ENCODE measurements at places on chromosomes 3 and 15.
A peak's percentile ranks its signal among the peaks of the same experiment; 100 is the strongest.

DNA sequence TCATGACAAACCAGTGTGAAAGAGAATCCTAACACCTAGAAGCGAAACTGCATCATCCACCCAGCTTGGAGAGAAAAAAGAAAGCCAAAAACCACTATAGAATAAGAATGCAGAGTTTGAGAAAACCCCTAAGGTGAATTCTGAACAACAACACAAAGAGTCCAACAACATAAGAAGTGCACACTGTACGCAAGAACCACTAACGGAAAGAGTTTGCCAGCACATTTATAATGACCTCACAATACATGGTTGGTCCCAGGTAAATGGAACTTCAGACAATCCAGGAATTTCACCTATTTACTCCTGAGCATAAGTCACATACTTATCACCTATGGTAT, 128.3 kb upstream of the BHLHE40 start:
- DNase-seq, result no peak

GRCh38 chr3:16362770-16363169, 97.8 kb downstream of the OXNAD1 start:
- DNase-seq, result no peak

GRCh38 chr3:179503640-179504039, 52.4 kb upstream of the GNB4 start:
- DNase-seq, result no peak

DNA sequence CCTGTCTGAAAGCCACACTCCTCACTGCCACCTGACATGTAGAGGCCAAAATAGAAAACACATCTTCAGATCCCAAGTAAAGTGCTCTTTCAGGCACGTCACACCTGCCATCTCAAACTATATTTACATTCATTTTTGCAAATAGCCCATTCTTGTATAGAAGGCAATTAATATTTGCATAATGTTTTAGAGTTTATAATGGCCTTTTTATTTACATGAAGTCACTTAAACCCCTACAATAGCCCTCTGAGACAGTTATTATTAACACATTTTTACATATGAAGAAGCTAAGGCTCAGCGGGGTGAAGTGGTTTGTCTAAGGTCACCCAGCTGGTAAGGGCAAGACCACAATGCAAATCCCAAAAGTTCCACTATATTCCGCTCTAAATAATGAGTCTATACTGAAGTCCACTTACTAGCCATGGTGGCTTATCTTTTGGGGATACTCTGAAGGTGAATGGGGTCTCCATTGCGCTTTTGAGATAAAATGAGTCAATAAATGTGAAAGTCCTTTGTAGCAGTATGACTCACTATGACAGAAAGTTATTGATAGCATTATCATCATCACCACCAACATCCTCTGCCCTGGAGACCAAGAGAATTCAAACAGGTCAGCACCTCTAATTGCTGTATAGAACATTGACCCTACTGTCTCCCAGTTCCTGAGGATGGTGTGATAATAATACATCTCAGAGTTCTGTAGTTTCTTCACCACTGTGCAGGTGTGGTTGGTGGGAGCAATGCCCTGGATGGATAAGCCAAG, 155.9 kb upstream of the BCL6 start:
- no peak for DNase-seq

DNA sequence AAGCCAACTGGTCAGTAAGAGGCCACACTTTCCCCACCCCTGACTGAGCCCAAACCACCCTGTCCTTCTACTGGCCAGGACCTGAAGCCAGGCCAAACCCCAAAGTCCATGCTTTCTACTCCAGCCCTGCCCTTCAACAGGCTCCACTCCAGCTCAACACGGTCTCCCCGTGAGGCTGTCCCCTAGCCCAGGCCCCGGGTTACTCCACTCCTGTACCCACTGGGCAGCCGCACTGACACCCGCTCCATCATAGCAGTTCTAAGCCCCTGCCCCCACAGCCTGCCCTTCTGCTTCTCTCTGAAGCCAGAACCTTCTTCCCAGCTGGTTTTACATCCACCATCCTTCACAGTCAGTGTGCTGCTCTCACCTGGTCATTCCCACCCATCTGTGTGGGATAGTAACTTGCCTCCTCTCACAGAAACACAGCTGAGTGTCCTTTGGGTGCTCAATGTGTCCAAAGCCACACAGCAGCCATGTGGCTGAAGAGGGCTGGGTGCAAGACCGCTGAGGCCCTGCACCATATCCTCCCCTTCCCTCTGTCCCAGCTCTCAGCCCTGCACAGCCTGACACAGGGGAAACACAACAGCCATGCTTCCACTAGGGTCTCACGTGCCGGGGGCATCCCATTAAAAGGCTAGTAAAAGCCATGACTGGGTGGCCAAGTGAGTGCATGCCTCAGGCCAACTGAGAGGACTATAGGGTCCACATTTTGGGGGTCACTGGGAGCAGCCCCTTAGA, 38.1 kb downstream of the TLE3 start:
- DNase-seq, result no peak

GRCh38 chr15:84572231-84572630, 28.6 kb upstream of the ZSCAN2 start:
- peak; percentile 40 for DNase-seq

DNA sequence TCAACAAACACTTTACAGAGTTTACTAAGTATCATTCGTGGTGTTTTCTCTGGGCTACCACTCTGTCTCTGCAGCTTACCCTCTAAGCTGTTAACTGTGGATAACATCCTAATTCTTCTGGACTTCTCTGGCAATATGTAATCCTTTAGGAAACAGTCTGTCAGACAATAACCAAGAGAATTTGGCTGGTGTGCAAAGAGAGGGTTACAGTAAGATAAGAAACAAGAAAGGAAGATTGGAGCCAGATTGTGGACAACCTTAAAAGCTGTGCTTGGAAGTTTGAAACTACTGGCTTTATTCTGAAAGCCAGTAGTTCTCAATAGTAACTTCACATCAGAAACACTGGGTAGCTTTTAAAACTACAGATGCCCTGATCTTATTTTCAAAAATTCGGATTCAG, 778 bp downstream of the ARL6 start:
- no peak for DNase-seq

GRCh38 chr15:25465835-25466234, 27.0 kb upstream of the UBE3A start:
- DNase-seq, result peak; percentile 30

DNA sequence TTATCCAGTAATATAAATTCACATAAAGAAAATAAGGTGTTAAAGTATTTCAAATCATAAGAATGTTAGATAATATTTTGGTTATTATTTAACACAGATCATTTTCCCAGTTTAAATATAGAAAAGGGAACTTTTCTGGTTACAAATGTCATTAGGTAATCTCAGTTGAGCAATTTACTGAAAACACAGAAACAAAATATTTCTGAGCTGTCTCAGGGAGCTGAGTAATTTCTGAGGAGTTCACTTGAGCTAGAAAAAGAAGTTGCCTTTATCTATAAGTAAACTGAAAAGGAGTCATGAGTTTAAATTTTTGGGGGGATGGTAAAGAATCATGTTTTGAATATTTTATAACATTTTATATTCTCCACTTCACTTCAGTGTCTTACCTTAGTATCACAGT, 855.4 kb upstream of the ARPP21 start:
- DNase-seq, result no peak

DNA sequence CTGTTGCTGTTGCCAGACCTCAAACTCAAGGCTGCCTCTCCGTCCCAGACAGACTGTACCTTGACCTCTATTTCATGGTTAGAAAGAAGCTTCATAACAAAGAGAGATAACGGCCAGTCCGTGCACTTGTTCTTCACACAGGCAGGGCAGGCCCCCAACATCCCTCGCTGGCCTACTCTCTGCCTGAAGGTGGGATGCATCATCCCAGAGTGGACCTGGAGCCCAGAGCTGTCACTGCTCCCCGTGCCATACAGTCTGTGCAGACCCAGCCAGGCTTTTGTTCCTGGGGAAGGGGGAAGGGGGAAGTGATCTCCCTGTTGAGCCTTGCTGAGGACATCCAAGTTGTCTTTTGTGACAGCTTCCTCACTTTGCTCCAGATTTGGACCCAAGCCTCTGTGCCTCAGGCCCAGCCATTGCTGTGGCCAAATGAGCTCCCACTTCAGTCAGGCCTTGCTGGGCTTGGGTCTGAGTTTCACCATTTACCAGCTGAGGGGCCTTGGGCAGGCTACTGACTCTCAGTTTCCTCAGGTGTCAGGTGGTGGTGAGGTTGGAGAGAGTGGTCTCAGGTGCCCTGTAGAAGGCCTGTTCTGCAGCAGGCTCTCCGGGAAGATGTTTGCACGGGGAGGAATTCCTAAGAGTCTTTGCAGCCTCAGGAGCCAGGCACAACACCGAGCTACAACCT, 141.6 kb downstream of the DNAJB8 start:
- DNase-seq, result peak; percentile 15

- no peak for DNase-seq
Observed at GRCh38 chr3:20503394-20504082, 317.5 kb upstream of the SGO1 start.

- DNase-seq, result no peak
Observed at GRCh38 chr3:11226042-11226370, 46.2 kb upstream of the ATG7 start.

DNA sequence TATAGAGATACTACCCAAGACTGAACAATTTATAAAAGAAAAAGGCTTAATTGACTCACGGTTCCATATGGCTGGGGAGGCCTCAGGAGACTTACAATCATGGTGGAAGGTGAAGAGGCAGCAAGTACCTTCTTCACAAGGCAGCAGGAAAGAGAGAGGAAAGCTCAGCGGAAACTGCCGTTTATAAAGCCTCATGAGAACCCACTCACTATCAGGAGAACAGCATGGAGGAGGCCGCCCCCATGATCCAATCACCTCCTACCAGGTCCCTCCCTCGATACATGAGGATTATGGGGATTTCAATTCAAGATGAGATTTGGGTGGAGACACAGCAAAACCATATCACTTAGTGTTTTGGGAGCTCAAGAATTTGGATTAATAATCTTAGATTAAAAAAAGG, 240.2 kb downstream of the UACA start:
- no peak for DNase-seq
